Stimulated activated CD4-positive, alpha-beta T cell treated with anti-CD3 and anti-CD28 coated beads, Interleukin-15, amount 100 ng/mL, for 1 hour (primary cell): ENCODE measurements at places on chromosomes 7 and 10.
A peak's percentile ranks its signal among the peaks of the same experiment; 100 is the strongest.

DNA sequence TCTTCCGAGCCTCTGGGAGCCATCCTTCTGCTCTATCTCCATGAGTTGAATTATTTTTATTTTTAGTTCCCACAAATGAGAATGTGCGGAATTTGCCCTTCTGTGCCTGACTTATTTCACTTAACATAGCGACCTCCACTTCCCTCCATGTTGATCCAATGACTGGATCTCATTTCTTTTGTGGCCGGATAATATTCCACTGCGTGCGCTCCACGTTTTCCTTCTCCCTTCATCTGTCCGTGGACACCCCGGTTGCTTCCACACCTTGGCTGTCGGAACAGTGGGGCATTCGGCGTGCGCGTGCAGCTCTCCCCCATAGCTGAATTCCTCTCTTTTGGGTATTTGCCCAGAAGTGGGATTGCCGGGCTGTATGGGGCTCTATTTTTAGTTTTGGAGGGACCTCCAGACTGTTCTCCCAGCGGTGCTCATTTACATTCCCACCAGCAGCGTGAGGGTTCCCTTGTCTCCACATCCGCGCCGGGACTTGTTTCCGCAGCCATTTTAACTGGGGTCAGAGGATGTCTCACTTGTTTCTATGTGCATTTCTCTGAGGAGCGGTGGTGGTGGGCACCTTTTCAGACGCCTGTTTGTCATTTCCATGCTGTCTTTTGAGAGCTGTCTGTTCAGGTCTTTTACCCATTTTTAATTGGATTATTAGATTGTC is 51.0 kb upstream of the SUN1 start:
- no peak for DNase-seq

GRCh38 chr7:157407512-157408257 is 70.9 kb downstream of the DNAJB6 start:
- no peak for DNase-seq

DNA sequence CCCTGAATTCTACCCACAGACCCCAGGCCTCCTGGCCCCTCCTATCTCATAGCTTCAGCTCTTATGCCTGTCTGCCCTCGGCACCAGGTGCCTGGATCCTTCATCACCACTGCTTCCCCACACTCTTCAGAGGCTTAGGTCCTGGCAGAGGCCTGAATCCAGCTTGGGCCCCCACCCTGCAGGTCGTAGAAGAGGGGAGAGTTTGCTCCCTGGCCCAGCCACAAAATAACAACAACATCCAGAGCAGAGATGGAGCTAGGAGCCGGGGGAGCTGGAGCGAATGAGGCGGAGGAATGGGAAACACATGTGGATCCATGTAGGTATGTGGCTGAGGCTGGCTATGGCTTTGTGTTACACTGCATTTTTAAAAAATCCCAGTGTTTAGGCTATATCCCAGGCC is 7.8 kb upstream of the OPN4 start:
- DNase-seq = no peak

- DNase-seq = no peak
These were observed 8.8 kb upstream of the ZNF503 start for GRCh38 chr10:75410132-75411005.

DNA sequence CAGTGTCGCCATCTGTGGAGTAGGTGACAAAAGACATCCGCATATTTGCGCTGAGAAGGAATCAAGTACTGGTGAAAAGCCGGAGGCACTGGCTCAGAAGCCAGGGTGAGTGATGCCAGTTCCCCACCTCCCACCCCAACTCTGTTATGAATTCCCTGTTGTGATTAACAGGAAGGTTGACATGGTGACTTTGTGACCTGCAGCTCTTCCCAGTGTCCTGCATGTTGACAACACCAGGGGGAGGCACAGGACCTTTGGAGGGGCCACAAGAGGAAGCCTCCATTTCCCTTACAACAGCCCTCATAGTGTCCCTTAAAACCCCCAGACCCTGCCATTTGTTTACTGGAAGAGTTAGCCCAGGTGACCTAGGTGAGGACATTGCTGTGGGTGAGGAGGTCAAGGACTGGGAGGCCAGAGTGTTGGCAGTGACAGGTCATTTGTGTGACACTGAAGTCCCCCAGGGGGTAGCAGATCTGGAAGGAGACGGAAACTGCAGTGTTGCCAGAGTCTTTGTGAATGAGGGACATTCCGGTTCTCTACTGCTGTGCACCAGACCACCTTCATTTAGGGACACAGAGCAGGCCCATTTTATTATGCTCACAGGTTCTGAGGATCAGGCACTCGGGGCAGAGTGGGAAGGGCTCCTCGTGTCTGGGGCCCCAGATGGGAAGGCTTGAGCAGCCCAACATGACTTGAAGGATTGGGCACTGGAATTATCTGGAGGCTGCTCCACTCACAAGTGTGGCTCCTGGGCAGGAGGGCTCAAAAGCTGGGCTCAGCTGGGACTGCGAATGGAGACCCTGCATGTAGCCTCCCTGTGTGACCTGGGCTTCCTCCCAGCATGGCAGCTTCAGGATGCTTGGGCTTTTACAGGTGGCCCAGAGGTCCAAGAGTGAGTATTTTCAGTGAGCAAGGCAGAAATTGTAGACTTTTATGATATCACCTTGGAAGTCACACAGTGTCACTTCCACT is 13.0 kb upstream of the ANTXRL start:
- no peak for DNase-seq

DNA sequence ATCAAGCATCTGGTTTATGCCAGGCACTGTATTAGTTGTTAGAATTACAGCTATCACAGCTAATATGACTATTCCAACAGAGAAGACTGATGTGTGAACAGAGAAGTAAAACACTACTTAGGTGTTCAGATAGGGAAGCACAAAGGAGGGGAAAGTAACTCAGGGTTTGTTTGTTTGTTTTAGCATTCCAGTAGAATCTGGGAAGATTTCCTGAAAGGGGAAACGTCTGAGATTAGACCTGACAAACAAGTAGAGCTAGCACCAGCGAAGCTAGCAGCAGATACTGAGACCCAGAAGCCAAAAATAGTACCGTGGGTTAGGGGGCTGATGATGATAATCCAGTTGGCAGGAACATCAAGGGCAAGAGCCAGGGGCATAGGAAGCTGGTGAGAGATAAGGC is 28.8 kb upstream of the KLHL7 start:
- no peak for DNase-seq

DNA sequence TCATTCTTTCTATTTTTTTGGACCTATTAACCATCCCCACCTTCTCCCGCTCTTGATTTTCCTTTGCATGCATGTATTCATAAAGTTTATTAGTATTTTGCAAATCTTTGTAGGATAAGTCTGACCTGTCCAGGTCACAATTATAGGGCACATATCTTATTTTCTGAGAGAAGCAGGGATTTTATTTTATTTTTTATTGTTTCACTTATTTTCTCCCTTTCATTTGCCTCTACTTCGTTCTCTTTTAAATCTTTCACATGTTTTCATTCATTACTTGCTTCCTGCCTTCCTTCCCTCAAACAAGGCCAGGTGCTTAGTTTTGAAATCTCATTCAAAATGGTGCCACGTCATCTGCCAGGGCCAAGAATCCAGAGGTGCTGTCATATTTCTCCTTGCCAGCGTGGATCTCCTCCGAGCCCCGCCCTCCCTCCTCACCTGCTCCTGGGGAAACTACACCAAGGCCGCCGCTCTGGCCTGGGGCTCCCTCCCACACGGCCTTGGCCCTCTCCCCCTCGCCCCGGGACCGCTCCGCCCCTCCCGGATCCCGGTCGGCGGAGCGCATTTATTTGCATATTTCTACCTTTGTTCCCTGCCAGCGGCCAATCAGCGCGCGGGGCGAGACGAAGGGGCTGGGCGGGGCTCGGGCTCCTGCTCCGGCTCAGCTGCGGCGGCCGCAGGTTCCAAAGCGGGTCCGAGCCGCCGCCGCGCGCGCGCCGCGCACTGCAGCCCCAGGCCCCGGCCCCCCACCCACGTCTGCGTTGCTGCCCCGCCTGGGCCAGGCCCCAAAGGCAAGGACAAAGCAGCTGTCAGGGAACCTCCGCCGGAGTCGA is at the start of gene TSPAN13:
TSS of gene TSPAN13 (plus strand) at position 654 of the 830 bp plus-strand sequence. CDS start 213 bp downstream, outside the sequence.
- DNase-seq = peak; percentile 29

GRCh38 chr10:34437906-34438305 is 377.2 kb downstream of the PARD3 start:
- DNase-seq = no peak

DNA sequence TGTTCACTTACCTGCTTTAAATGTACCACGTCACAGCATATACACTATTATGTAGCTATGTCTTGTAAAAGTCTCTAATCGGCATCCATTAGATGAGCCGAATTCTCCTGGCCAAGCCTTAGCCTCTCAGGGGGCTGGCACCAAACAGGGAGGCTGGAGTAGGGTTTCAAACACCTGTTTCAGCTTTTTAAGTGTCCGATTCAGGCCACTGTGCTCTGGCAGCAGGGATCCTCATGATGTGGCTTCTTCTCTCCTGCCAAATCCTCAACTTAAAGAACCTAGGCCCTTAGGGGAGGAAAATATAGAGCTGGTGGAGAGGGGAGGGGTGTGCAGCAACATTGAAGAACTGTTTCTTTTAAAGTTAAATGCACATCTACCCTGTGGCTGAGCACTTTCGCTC is 68.5 kb upstream of the NFKB2 start:
- no peak for DNase-seq

DNA sequence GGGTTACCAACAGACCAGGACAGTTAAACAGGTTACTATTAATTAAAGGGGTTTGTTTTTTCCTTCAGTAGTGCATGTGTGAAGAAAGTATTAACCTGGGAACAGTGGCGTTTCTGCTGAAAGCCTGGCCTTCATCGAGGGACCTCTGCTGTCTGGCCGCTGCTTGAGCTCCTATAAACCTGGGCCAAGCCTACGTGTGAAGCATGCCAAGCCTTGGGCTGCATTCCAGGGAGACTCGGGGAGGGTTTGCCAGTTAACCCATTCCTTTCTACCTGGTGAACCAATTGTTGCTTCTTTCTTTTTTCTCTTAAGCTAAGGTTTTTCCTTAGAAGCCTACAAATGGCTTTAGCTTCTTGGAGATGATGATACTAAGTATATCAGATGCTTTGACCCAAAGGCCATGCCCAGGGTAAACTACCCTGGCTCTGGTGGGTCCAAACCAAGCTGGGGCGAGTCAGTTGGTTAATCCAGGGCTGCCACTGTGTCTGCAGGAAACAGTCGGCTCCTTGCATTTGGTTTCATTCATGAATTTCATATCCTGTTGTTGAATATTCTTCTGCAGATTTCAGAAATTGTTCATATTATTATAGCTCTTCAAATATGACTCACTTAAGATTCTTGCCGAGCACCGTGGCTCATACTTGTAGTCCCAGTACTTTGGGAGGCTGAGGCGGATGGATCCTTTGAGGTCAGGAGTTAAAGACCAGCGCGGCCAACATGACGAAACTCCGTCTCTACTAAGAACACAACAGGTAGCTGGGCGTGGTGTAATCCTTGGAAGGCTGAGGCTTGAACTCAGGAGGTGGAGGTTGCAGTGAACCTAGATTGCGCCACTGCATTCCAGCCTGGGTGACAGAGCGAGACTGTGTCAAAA is 23.8 kb downstream of the PFKP start:
- DNase-seq = no peak

- DNase-seq = no peak
These were observed 20.9 kb downstream of the RGS10 start for GRCh38 chr10:119521443-119522204.

- DNase-seq = no peak
These were observed 193.8 kb upstream of the ZNF32 start for GRCh38 chr10:43842496-43842895.

GRCh38 chr10:8056871-8057331 is 2.4 kb downstream of the GATA3 start:
- no peak for DNase-seq

DNA sequence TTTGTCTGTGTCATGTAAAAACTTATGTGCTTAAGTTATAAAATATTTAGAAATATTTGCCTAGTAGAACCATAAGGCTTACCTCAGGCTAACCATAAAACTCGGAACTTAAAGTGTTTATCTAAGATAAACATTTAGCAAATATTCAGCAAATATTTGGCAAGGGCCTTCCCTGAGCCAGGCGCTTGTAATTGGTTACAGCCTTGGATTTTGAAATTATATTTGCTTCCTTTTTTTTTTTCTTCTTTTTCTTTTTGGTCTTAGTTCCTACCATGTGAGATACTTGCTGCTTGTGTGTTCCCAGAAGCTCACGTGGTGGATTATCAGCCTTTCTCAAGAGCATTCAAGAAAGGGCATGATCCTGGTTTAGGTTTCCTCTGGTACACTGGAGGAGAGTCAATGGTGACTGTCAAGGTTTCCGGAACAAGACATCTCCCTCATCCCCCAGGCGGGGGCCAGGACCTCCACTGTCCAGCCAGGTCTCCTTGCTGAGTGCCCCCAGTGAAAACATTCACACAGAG is 5.2 kb upstream of the BRI3 start:
- no peak for DNase-seq

- DNase-seq = no peak
These were observed 151.1 kb downstream of the ELMO1 start for GRCh38 chr7:37297546-37297945.

DNA sequence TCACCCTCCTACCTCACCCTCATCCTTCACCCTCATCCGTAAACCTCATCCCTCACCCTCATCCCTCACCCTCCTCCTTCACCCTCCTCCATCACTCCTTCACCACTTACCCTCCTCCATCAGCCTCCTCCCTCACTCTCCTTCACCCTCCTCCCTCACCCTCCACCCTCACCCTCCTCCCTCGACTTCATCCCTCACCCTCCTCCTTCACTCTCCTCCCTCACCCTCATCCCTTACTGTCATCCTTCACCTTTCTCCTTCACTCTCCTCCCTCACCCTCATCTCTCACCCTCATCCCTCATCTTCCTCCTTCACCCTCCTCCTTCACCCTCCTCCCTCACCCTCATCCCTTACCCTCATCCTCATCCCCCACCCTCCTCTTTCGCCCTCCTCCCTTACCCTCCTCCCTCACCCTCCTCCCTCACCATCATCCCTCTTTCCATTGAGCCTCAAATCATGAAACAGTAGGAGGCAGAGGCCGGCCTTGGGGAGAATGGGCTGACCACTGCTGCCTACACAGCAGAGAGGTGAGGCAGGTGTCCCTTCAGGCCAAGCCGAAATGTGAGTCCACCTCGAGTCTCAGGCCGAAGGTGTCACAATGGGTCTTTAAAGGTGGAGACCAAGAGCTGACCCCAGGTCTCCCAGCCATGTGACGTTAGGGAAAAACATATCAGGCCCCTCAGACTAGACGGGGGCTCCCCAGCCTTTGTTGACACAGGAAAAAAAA is 53.0 kb downstream of the PDGFA start:
- DNase-seq = no peak

DNA sequence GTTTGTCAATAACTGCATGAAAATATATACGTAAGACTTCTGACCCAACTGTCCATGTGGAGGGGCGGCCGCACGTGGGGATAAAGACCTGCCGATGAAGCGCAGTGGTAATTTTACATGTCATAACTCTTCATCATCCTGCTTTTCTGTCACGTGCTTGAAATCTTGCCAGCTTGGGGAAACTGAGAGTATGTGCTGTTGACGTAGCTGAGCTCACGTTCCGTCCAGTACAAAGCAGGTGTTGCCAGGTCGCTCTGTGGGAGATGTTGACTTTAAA is 105.1 kb downstream of the INPP5A start:
- no peak for DNase-seq

GRCh38 chr10:111934931-111935330 is 248.6 kb downstream of the GPAM start:
- DNase-seq = no peak

GRCh38 chr7:98869597-98870120 is at the start of gene TMEM130:
Gene TMEM130 (minus strand): TSS chr7:98870014. CDS start chr7:98869861, 153 bp downstream.
- DNase-seq = no peak

- DNase-seq = no peak
These were observed 51.8 kb upstream of the BET1 start for GRCh38 chr7:94055963-94056362.
